Osteocyte (in vitro differentiated cells): ENCODE measurements at places on chromosomes 11 and 22. TPM values are rescaled to one million over a fixed set of nuclear protein-coding genes. Genes with fewer than 3 reads are reported as not detected.
A peak's percentile ranks its signal among the peaks of the same experiment; 100 is the strongest.

DNA sequence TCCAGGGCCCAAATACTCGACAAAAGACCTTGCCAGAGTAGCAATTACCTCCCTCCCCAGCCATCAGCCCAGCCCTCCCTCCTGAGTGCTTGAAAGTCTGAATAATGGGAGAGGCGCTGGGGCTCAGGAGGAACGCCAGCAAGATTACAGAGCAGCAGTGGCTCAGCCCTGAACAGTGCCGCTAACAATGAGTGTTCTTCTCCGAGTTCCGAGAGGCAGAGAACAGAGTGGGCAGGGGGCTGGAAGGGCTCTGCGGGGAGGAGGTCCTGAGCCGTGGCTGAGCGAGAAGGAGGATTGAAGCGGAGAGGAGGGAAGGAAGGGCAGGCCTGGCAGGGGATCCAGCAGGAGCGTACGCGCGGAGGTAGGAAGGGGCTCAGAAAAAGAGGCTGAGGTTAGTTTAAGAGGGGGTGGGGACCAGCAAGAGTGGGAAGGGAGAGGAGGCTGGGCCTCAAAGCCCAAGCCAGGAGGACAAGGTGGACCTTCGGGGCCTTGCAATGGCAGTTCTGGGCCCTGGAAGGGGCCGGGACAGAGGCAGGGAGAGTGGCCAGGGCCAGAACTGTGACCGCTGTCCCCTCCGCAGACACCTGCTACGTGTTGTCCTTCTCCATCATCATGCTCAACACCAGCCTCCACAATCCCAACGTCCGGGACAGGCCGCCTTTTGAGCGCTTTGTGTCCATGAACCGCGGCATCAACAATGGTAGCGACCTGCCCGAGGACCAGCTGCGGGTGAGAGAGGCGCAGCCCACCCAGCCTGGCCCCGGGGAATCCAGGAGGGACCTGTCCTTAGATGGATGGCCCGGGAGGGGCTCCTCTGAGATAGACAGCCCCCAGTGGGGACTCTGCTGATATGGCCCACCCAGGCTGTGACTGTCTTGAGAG lies 20.6 kb downstream of the CYTH4 start:
- no peak for DNase-seq

GRCh38 chr11:38169286-38169685 lies 1571.2 kb upstream of the RAG2 start:
- DNase-seq: no peak

GRCh38 chr11:104679258-104679657 lies 219.0 kb downstream of the CASP12 start:
- DNase-seq: no peak

DNA sequence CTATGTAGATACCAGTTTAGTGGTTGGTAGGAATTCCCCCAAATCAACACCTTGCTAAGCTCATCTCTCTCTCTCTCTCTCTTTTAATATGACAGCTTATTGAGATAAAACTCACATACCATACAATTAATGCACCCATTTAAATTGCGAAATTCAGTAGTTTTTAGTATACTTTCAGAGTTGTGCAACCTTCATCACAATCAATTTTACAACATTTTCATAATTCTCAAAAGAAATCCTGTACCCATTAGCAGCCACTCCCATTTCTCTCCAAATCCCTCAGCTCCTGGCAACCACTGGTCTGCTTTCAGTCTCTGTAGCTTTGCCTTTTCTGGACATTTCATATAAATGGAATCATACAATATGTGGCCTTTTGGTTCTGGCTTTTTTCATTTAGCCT lies 13.3 kb downstream of the NNMT start:
- no peak for DNase-seq

GRCh38 chr11:63549411-63549810 lies 12.8 kb downstream of the PLAAT4 start:
- DNase-seq: peak; percentile 46

The REXO2 gene
- total RNA-seq: 116 and 124 TPM in 2 replicates

The TSGA10IP gene
- total RNA-seq: not detected in 2 replicates

GRCh38 chr11:75642402-75643113 lies 26.3 kb downstream of the MAP6 start:
- DNase-seq: no peak

The TEX54 gene
- total RNA-seq: not detected in 2 replicates

- no peak for DNase-seq
These were observed 25.6 kb upstream of the DGCR8 start for GRCh38 chr22:20054485-20054884.

- DNase-seq: no peak
These were observed 19.3 kb downstream of the IGSF9B start for GRCh38 chr11:133937468-133937867.

The DRD4 gene
- 1.7 and 1.8 TPM in 2 replicates for total RNA-seq

The CHEK1 gene
- 17.5 and 23.1 TPM in 2 replicates for total RNA-seq

The GAL3ST1 gene
- 0.21 and 0.46 TPM in 2 replicates for total RNA-seq

DNA sequence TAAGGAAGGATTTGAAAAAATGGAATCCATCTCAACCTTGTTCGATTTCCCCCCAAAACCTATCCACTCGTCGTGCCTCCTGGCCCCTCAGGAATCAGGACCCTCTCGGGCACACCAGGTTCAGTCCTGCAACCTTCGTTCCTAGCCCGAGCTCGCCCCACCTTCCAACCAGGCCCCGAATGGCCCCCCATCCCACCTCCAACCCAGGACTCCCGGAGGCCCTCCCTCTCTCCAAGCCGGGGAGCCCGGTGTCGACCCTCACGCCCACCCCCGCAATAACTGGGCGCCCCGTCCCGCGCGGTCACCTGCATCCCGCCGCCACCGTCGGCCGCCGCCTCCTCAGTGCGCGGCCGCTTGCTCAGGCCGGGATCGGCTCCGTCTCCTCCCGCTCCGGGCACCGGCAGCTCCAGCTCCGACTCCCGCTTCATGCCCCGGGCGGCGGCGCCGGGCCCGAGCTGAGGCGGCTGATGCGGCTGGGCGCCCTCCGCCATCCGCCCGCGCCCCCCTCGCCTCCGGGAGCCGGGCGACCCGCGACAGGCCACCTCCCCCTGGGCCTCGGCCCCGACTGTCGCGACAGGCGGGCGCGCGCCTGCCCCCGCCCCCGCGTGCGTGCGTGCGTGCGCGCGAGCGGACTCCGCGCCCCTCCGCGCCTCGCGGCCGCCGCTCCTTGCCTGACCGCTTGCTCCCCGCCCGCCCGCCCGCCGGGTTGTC lies 534 bp downstream of the RBFOX2 start:
- peak; percentile 88 for DNase-seq

GRCh38 chr22:23144932-23145877 lies at the start of gene RAB36:
Gene RAB36, plus strand, starts transcription at chr22:23145477. Its CDS starts 1,140 bp downstream, at chr22:23146617.
- peak; percentile 99 for DNase-seq

DNA sequence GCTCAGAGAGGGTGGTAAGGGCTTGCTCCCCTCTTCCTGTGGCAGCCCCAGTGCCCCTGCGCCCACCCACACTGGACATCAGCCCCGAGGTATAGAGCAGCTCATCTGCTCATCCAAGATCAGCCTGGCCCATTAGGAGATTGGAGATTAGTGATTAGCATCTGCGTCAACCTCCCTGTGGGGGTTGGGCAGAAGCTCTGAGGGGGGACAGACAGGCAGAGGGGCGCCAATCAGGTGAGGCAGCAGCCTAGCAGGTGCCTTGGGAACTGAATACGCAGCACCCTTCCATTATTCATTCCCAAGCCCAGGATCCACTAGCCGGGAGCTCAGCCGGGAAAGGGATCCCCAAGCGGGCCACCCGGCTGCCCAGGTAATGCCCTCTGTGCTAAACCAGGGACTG lies 11.0 kb downstream of the SMTN start:
- DNase-seq: no peak

- DNase-seq: no peak
These were observed 49.5 kb downstream of the PACS1 start for GRCh38 chr11:66119348-66120133.

The CSRP3 gene
- not detected in 2 replicates for total RNA-seq

The GGT1 gene
- 1.9 and 2.6 TPM in 2 replicates for total RNA-seq

DNA sequence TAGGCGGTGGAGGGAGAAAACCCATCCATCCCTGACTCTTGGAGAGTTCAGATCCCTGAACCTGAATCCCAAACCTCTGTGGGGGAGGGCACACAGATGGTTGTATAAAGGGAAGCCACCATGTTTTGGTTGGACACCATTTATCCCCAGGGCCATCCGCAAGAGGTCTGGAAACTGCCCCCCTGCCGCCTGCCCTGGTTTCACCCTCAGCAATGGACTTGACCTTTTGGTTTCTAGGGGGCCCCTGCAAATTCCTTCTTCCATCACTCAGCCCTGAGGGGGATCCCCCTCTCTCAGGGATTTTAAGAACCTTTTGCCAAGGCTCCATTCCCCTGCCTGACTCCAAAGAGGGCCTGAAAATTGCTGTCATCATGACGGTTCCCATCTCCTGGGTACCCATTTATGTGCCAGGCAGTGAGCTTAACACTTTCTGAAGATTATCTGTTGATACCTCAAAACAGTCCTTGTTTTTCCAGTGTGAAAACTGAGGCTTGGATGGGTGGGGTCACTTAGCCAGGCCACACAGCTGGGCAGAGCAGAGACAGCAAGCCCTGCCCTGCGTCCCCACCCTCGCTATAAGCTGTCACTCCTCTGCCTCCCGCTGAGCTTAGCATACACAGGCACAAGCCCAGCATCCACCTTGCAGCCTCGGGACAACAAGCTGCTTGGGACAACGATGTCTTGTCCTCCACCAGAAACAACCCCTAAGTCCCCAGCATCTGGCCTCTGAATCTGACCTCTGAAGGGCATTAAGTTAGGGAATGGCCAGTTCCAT lies 33.2 kb upstream of the CRYBB3 start:
- no peak for DNase-seq

DNA sequence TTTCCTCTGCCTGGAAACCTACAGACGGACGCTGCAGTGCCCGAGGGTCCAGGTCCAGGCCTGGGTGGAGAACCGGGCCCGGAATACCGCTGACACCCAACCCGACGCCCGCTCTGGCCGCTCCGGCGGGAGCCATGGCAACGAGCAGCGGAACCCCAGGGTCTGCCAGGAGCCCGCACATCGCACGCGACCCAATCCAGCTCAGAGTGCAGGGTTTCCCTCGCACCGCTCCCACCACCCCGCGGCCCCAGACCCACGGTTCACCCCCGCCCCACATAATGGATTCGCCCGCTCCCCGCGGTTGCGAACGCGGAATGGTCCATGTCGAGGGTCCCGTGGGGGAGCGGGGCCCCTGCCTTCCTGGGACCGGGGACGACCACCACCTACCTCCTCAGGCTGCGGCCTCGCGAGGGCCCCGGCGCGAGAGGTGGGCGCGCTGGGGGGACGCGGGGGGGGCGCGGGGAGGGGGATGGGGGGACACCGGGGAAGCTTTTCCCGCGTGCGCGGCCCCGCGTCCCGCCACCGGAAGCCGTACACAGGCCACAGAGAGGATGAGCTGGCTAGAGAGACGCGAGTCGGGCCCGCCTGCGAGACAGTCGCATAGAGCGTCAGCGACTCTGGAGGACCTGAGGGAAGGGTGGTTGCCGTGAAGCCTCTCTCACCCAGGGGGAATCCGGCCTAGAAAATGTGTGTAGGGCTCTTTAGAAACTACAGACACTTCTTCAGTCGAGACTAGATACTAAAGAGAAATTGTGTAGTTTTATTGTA lies at the start of gene SSRP1:
Gene SSRP1 (minus strand): TSS at position 550 of the 768 bp plus-strand sequence. CDS start 771 bp downstream, outside the sequence.
- peak; percentile 94 for DNase-seq

DNA sequence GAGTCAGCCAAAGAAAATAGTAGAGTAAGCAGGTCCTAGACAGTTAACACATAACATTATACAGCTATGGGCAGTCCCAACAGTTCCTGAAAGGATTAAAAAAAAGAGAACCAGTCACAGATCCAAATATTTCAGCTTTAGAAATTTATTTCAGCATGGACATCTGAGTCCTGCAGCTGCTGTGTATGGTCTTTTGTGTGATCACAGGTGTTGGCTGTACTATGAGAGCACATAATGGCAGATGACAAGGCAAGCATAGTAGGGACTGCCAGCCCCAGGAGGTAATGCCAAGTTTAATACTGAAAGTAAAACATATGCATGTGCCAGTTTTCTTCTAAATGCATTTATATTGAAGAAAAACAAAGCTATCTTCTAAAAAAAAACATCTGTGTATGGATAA lies 158.1 kb downstream of the GRIA4 start:
- DNase-seq: no peak

GRCh38 chr11:62423012-62423411 lies 4.2 kb downstream of the SCGB1A1 start:
- no peak for DNase-seq

DNA sequence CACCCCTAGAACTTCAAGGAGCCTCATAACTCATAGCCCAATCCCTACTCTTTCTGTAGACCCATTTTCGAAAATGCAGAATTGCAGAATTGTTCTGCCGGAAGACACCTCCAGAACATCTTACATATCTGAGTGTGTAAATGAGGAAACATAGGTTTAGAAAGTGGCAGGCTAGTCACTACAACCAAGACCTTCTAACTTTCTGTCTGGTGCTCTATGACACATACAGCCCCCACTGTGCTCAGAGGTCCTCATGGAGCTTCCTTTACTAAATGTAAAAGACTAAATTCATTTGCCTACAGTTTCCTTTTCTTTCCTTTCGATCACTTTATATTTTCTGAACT lies 132.1 kb upstream of the DDI1 start:
- DNase-seq: no peak

The POTEH gene
- not detected in 2 replicates for total RNA-seq

DNA sequence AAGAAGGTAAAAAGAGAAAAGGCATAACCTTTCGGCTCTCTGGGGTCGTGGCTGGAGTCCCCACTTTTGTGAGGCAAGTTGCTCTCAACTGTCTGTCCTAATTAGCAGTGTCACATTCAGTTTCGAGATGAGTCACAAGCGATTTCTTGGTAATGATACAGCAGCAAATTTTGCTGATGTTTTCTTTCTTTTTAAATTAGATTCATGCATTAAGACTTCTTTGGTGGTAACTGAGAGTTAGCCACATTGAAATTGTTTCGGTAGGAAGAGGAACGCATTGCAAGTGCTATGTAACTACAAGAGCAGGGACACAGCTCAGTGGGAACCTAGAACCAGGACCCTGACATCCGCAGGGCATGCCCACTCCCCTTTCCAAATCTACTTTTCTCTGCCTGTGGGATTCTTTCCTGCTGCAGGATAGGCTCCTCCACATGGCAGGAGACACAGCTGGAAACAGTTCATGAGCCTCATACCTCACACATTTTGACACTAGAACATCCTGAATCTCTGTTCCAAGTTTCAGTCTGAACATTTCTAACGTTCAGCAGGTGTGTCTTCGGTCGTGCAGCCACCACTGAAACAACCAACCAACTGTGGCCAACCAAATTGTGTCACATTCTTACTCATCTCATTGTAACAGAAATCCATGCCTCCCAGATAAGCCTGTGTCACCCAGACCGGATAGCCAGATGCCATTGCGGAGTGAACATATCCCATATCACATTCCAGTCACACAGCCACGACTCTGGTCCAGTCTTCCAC lies 987.6 kb downstream of the NTM start:
- no peak for DNase-seq

- DNase-seq: no peak
These were observed 63.6 kb downstream of the PPP2R1B start for GRCh38 chr11:111702623-111703022.

The CARD10 gene
- 29.2 and 31.5 TPM in 2 replicates for total RNA-seq

DNA sequence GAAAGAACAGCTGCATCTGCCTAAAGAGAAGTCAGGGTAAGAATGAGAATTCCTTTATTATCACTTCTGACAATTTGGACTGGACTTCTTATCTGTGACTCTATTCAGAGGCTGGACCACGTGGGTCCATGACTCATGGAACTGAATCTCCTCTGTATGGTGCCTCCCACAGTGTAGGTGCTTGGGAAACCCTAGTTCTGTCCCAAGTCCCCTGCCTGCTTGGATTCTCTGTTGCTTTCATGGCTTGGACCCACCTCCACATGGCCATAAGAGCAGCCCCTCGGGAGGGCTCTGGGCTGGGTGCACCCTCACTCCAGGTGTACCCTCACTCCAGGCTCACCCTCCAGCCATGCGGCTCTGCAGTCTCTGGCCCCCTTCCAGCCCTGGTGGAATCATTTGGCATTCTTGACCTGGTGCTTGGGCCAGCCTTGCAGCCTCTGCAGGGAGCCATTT lies 153.4 kb downstream of the CACNA1I start:
- peak; percentile 38 for DNase-seq
